ENCODE measurements at places on chromosomes 3 and 15.

- DNase-seq: no peak
Measured at GRCh38 chr3:194974468-194975135, 288.9 kb downstream of the FAM43A start.

DNA sequence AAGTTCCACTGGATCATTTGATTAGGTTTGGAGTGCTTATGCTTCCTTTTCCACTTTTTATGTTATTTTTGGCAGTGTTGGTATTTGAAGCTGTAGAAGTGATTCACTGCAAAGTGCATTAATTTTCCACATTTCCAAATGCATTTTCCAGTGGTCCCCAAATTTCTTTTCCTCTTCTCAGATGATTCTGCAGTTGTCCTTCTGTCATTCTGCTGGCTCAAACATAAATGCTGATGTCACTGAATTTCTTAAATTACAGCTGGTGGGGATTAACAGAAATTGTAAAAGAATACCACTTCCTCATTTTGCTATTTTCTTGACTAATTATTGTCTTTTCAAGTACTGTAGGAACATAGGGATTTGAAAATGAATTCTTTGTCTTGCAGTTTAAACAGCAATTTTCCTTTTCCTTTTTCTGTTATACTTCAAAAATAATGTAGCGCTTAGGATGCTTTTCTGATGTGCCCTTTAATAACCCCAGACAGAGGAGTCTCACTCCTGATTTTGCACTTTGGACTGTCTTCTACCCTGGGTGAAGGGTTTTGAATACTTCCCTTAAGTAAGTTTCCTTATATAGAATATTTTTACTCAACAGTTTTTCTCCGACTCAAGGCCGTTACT, 25.0 kb downstream of the MITF start:
- no peak for DNase-seq

GRCh38 chr3:122857019-122857418, 62.1 kb downstream of the SLC49A4 start:
- DNase-seq: no peak

DNA sequence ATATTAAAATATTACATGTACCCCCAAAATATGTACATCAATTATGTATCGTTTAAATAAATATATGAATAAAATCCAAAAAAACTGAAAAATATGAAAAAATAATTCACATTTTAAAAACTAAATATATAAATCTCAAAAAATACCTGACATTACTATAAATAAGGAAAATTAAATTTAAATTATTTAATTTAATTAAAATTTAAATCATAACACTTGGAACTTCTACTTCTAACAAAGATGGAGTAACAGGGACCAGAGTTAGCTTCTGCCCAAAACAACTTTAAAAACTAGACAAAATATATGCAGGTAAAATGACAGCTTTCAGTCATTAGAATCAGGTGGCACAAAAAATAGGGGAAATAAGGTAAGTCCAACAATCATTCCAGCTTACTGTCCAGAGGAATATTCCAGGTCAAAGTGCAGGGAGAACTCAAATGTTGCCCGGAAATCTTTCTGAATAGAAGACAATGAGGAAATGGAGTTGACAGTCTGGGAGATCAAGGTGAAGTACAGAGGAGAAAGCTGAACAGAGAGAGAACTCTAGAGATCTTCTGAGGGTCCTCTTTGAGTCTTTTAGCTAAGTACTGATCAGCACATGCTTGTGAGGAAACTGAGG, 207.7 kb upstream of the ATP11B start:
- no peak for DNase-seq

DNA sequence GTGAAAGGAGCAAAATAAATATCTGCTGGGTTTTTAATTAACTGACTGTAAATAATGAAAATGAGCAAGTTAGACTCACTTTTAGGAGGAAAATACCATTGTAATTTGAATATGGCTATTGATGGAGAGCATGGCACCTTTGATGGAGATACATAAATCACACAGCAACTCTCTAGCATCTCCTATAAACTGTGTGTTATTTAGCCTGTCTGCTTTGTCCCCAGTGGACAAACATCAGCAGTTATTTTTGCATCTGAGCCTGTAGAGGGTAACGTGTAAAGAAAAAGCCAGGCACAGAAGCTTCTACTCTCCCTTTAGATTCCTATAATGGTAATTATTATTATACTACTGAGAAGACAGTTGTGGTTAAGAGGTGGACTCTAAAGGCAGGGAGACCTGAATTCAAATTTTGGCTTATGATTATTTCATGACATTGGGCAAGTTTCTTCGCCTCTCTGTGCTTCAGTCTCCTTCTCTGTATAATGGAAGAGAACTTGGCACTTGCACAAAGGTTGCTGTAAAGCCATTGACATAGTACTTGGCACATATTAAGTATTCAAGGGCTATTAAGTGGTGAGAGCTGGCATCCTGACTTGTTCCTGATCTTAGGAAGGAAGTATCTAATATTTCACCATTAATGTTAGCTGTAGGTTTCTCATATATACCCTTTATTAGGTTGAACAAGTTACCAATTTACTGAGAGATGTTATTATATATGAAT, 289.5 kb upstream of the TRIM42 start:
- DNase-seq: no peak

- peak; percentile 86 for DNase-seq
Measured at GRCh38 chr15:75694241-75695182, 18.1 kb downstream of the CSPG4 start.

GRCh38 chr3:177449360-177450006, 252.2 kb upstream of the TBL1XR1 start:
- no peak for DNase-seq

DNA sequence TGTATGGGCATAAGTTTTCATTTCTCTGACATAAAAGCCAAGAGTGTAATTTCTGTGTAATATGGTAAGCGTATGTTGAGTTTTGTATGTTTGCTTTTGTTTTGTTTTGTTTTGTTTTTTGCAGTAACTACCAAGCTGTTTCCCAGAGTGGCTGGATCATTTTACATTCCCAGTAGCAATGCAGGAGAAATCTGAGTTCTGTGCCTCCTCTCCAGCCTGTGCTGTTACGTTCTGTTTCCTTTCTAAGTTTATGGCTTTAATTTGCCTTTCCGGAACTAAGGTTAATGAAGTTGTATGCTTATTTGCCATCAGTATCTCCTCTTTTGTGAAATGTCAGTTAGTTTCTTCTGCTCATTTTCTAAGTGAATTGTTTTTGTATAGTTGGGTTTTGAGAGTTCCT, 307.8 kb downstream of the GABRG3 start:
- no peak for DNase-seq

DNA sequence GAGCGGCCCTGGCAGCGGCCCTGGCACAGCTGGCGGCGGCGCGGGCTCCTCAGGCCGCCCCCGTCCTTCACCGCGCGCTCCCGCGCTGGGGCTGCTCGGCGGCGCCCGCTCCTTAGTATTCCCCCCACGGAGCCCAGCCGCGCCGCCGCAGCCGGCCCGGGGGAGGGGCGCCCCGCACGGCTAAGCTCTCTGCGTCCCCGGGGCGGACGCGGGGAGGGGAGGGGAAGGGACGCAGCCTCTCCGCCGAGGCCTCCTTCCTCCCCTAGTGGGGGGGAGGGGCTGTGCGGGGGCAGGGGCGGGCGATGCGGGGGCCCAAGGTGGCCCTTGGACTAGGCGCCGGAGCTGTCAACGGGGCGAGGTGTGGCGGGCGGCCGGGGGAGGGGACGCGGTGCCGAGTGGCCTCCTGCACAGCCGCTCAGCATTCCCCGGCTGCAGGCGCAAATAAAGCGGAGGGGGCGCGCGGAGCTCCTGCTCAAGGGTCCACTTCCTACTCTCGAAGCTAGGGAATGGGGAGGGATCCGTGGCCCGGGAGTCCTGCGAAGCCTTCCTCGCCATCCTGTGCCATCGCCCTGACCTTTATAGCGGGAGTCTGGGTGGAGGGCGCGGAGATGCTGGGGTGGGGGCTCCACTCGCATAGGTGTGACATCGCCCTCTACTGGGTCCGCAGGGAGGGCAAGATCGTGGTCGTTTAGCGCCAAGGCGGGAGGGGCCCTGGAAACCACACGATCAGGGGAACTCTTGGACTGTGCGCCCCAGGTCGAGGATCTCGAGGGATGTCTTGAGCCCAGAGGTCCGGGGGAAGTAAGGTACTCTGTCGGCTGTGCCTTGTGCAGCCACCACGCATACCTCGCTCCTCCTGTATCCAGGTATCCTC, 22.2 kb downstream of the EPHB3 start:
- DNase-seq: peak; percentile 71

DNA sequence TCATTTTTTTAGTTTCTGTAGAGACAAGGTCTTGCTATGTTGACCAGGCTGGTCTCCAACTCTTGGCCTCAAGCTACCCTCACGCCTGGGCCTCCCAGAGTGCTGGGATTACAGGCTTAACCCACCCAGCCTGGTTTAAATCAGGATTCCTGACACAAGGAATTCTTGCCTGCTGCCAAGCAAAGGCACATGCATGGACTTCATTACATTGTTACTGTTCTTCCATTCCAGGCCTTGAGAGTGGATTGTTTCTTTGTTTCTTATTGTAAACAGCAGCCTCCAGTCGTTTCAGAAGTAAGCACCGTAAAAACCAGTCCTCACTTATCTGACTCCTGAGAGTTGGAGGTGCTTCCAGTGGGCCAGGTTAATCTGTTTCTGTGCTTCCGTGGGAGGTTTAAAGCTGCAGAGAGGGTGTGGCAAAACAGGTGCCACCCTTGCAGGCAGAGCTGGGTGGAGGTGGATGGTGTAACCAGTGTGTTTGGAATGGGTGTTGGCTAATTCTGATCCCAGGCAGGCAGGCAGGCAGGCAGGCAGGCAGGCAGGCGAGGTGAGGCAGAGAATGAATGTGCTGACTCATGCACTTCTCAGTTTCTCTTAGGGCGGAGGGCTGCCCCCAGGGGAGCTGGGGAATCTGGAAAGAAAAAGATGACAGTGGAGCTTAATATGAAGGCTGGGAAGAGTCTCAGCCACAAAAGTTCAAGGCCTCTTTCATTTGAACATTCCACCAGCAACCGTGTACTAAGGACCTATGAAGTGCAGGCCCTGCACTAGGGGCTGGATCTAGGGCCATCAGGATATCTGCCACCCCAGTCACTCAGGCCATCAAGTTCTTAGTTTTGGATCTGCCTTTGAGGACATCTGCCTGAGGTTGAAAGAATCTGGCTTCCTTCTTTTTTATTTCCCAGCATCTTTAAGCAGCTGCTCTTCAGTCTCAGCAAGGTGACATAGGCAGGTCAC, 37.0 kb upstream of the CDCP1 start:
- no peak for DNase-seq

DNA sequence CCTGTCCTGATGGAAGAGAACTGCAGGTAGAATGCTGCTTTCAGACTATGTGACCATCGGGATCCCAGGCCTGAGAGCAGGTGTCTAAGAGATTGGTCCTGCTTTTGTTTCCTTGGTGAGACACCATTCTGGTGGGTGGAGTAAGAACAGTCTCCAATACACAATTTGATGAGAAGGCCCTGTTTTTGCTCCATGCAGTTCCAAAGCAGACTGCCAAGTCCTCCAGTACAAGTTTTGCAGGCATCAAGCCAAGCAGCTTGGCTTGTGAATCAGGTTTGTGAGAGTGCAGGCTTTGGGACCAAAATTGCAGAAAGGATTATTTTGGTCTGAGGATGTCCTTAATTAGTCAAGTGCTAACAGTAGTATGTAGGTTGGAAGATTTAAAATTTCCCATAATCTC, 381.6 kb downstream of the FOXP1 start:
- no peak for DNase-seq

GRCh38 chr3:49414753-49415152, 2.5 kb downstream of the TCTA start:
- no peak for DNase-seq

DNA sequence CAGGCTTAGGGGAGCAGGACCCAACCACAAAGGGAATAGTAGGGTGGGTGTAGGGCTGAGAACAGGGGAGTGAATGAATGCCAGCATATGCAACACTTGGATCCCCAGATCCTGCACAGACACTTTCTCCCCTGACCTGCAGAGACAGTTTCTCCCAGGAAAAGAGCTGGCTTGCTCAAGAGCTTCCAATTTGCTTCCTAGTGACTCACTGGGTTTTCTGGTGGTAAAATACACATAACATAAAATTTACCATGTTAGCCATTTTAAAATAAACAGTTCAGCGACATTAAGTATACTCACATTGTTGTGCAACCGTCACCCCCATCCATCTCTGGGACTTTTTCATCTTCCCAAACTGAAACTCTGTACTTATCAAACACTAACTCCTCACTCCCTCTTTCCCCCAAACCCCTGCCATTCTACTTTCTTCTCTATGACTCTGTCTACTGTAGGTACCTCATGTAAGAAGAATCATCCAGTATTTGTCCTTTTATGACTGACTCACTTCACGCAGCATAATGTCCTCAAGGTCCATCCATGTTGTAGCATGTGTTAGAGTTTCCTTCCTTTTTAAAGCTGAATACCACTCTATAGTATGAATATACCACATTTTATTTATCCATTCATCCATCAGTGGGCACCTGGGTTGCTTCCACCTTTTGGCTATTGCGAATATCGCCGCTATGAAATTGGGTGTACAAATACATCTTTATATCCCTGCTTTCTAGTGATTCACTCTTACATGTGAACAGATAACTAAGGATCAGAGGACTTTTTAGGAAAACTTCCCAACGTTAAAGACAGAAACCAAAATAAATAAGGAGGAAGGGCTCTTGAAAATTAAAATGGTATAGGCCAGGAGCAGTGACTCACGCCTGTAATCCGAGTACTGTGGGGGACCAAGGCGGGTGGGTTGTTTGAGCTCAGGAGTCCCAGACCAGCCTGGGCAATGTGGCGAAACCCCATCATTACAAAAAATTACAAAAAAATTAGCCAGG, 95.6 kb upstream of the TJP1 start:
- no peak for DNase-seq

GRCh38 chr15:57896114-57896513, 169.4 kb downstream of the ALDH1A2 start:
- DNase-seq: no peak

- DNase-seq: no peak
Measured at GRCh38 chr3:30581067-30581585, 25.3 kb upstream of the TGFBR2 start.

DNA sequence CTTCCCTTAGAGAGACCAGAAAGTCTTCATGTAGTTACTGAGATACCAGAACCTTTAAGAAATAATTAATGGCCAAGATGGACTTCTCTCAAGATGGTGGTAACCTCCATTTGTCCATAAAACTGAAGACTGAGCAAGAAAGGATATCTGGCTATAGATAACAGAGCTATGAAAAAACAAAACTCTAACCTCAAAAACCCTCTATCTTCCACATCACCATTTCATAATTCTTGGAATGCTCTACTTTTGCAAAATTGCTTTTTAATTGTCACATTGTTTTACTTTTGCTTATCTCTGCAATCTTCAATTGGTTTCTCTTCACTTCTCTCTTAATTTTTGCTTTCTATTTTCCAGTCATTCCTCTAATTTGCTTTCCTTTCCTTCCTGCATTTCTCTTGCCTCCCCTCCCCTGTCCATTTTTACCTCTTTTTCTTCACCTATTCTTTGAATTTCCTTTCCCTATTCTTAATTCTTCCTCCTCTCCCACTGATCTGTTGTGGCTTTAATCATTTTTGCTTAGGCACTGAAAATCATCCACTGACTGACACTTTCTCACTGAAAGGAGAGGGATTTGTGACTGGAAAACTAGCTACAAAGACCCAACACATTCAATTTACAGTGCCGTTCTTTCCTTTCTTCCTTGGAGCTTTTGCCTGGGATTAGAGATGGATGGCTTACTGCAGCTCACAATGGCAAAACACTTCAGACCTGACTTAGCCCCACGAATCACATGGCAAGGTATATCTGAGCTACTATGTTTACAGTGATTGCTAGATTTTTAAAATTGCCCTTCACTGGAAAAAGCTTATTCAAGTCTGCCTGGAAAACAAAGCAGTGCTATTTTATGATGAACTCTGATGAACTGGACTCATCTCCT, 242.8 kb downstream of the CHST2 start:
- no peak for DNase-seq

- DNase-seq: no peak
Measured at GRCh38 chr15:88690331-88690730, 51.5 kb downstream of the ISG20 start.

Measured in SK-N-SH (cell line).